Activated CD4-positive, alpha-beta T cell treated with anti-CD3 and anti-CD28 coated beads for 1 hour (primary cell): ENCODE measurements at places on chromosomes 2 and 18.

GRCh38 chr18:42838546-42839145 is 276.8 kb downstream of the RIT2 start:
- no peak for DNase-seq

DNA sequence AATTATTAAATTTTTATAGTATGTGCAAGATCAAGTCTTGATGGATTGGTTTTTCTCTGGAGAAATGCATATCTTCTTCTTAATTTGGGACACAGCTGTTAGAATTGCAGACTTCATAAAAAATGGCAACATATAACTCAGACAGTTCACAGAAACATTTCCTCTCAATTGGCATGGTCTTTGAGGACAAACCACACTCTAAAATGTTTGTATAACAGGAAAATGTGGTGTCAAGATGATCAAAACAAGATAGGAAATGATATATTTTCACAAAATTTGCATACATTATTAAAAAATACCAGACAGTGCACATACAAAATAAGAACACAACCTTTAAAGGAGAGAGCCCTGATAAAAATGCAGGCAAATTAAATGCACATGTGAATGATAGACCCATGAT is 63.9 kb downstream of the ICOS start:
- DNase-seq: no peak

DNA sequence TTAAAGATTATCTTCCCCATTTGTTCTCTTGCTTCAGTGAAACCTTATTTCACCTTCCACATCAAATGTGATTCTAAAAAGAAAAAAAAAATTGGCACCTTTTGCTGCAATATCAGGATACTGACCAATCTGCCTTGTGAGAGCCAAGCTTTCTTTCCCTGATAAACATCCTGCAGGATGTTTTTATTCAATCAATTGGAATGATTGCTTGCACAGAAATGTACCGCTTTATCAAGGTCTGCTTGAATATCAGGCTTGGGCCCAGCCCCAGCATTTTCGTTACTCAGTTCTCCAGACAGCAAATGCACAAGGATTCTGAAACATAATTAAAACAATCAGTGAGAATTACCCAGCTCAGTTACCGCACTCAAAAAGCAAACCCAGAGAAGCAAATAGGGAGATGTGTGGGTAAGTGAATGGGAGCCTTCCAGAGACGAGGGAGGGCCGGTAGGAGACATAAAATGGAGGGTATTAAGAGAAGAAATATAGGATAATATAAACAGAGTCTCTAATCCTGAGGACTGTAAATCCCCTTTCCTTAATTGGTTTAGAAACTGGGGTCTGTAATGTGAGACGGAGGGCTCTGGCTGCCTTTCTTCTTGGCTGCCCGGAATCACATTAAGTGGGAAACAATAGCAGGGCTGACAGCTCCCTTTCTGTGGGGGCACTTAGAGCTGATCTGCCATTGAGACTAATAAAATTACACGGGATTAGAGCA is 291.8 kb downstream of the ICOS start:
- DNase-seq: no peak

DNA sequence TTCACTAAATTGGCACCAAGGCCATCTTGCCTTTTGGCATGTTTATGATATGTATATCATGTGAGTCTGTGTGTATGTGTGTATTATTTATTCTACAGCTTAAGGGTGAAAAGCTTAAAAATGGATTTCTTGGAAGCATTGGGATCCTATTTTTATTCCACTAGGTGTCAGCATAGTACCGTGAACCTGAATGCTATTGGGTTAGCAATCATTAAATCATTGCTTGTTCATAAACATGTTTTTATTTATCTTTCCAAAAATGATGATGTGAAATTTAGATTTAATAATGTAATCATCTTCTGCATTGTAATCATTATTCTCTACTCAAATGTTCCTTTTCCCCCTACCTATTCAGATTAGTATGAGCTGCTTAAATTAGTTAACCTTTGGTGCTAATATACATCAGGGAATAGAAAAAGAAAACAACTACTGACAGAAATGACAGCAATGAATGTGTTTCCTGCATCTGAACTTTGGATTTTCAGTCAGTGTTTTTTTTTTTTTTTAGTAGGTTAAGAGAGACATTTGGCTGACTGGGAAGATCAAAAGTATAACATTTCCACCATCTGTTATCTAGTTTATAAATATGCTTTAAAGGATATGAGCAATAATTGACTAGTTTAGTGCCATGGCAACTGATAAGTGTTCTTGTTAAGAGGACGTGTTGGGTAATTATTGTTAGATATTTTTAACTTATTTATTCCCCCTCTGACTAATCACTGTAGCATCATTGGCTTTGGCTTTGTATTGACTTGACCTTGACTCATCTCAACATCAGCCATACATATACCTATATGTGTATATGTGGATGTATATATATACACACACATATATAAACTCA is 14.1 kb upstream of the ZSWIM2 start:
- no peak for DNase-seq

DNA sequence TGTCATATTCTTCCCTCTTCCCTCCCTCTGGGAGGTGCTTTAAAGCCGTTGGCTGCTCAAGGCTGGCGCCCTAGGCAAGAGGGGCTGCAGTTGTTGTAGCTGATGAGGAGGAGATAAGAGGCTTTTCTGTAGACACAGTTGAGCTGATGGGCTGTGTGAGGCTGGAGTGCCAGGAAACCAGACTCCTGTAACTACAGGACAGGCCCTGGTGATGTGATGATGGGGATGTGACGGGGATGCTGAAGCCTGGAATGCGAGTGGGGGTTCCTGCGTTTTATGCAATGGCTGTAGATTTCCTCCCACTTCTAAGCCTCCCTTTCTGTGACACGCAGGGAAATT is 5.7 kb upstream of the EFR3B start:
- DNase-seq: no peak

DNA sequence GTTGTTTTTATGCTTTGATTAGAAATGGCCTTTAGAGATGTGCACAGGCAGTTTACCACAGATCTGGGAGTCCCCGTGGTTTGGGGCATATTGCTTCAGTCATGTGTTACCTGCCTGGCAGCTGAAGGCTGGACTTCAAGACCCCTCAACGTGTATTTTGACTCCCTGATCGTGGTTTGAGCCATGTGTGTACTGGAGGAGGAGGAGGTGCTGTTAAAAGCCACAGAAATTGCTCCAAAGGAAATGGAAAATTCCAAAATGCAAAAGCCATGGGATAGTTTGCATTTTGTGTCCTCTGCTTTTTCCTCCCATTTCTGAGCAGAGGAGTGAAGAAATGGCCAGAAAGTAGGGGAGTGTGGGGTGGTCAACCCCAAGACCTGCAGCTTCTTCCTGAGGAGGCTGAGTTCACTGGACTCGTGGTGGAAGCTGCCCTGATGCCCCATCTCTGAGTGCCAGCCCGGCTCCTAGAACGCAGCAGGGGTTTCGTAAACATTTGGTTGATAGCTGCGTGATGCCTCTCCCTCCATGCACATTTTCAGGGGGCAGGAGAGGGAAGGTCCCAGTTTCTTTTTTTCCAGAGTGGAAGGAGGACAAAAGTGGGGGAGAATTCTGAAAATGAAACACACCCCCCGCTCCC is 45.7 kb downstream of the ITGB1BP1 start:
- DNase-seq: no peak

- no peak for DNase-seq
These were observed 42.3 kb upstream of the IGFBP5 start for GRCh38 chr2:216737676-216738075.

DNA sequence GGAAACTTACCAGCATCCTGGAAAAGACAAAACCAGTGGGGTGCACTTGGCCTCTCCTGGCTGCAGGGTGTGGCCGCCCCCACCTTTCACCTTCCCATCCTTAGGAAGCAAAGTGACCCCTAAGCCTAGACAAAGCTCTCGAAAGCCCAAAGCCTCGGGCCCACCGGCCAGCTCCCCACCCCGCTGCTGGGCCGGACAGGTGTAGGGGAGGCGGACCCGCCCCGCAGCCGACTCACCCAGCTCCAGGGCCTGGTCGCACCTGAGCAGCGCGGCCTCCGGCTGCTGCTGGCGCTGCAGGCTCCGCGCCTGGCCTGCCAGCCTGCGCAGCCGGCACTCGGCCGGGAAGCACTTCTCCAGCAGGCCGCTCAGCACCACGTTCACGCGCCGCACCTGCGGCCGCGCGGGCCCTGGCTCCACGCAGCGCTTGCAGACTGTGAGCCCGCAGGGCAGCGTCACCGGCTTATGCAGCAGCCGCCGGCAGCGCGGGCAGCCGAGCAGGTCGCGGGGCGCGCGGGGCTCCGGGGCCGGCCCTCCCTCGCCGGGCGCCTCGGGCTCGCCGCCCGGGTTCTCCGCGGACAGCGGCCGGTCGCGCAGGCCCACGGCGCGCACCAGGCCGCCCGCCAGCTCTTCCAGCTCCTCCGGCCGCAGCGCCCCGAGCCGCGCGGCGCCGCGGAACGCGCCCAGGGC is 979 bp downstream of the LONRF2 start:
- no peak for DNase-seq

DNA sequence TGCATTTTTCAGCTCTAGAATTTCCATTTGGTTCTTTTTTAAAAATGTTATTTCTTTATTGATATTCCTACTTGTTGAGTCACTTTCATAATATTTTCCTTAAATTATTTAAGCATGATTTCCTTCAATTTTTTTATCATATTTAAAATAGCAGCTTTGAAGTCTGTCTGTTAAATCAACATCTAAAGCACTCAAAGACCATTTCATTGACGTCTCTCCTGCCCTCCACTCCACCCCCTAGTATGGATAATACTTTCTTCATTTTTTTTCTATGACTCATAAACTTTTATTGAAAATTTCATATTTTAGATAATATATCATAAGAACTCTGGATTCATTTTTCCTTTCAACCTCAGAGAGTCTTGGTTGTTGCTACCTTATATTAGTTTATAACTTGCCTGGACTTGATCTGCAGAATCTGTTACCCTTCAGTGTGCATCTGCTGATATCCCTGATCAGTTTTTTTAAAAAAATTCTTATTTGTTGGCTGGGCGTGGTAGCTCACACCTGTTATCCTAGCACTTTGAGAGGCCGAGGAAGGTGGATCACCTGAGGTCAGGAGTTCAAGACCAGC is 59.0 kb upstream of the ZNF396 start:
- DNase-seq: no peak

GRCh38 chr18:63298400-63299365 is 20.9 kb downstream of the BCL2 start:
- DNase-seq: no peak

- no peak for DNase-seq
These were observed 139.5 kb upstream of the LINC00305 start for GRCh38 chr18:64288432-64288831.

DNA sequence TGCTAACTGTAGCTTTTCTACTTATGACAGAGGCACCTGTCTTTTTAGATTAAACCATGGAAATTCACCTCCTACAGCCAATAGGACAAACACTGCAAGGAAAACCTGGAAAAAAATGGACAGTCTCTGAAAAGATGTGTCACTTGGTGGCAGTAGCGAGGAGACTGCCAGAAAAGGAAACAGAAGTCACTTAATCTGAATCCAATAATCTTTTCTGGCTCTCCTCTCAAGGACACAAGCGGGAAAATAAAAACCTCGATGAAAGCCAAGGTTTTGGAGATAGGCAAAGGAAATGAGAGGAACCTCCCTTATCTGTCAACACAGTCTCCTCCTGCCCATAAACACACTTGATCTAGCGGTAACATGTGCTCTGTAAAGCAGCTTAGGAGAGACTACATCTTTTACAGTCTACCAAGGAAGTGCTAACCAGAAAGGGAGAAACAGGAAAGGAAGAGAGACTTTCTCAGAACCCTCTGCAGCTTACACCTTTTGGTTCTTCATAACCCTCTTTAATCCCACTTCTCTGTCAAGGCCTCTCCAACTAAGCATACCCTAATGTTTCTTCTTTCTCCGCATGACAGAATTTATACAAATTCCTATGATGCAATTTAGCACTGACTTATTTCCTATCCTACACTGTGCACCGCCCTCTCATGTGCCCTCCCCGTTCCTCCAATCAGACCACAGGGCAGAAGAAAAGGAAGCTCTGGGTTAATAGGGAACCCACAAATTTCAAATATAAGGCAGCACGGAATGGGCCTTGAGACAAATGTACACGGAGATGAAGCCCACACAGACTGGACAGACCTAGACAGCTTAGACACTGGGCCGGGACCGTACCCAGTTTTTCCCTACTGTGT is 52.8 kb downstream of the CLASP1 start:
- no peak for DNase-seq

DNA sequence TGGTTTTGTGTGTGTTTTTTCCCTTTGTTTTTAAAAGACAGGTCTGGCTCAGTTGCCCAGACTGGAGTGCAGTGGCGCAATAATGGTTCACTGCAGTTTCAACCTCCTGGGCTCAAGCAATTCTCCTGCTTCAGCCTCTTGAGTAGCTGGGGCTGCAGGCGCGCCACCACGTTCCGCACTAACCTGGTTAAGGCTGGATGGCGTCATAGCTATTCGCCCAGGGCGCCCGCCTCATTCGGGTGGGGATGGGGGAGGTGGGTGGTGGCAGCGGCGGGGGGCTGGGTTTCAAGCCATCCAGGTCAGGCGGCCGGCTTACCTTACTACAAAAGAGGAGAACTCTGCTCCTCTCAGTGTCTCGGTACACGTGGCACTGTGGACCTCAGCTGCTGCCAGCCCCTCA is 42.8 kb downstream of the EEF1B2 start:
- no peak for DNase-seq

DNA sequence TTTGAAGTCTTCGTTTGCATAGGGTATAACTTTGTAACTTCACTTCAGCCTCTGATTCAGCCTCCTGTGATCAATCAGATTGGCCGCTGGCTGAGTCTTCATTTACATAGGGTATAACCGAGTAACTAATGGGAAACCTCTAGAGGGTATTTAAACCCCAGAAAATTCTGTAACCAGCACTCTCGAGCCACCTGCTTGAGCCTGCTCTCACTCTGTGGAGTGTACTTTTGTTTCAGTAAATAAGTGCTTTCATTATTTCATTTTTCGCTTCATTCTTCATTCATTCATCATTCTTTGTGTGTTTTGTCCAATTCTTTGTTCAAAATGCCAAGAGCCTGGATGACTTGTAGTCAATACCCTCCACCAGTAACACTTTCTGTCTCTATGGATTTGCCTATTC is 56.4 kb downstream of the CCDC85A start:
- DNase-seq: no peak

DNA sequence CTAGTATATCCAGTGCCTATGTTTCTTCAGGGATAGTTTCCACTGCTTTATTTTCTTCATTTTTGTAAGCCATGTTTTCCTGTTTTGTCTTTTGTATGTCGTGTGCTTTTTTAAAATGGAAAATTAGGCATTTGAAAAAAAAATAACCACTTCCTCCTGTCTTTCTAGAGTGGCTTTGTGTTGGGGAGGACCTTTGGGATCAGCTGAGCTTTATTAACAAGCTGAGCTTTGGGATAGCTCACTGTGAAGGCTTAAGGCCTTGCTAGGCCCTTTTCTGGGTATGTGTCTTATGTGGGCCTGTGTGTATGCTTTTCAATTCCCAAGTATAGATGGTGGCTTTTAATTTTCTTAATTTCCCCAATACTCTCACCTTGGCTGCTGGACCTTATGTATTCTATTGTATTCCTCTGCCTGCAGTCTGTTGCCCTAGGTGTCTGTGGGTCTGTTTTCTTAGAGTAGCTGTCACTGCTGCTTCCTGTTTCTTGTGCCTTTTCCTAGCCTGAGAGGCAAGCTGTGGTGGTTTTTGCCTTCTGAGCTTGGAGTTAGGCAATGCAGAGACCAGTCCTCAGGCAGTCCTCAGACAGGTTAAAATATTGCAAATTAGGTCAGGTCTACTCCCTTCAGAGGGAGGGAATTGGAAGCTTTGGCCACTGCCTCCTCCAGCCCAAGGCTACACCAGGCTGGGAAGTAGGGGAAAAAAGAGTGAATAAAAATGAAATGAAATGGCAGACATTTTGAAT is 134.7 kb downstream of the LDLRAD4 start:
- no peak for DNase-seq
